Activated CD8-positive, alpha-beta memory T cell treated with anti-CD3 and anti-CD28 coated beads for 1 hour (primary cell): ENCODE measurements at places on chromosomes 5 and 9.

DNA sequence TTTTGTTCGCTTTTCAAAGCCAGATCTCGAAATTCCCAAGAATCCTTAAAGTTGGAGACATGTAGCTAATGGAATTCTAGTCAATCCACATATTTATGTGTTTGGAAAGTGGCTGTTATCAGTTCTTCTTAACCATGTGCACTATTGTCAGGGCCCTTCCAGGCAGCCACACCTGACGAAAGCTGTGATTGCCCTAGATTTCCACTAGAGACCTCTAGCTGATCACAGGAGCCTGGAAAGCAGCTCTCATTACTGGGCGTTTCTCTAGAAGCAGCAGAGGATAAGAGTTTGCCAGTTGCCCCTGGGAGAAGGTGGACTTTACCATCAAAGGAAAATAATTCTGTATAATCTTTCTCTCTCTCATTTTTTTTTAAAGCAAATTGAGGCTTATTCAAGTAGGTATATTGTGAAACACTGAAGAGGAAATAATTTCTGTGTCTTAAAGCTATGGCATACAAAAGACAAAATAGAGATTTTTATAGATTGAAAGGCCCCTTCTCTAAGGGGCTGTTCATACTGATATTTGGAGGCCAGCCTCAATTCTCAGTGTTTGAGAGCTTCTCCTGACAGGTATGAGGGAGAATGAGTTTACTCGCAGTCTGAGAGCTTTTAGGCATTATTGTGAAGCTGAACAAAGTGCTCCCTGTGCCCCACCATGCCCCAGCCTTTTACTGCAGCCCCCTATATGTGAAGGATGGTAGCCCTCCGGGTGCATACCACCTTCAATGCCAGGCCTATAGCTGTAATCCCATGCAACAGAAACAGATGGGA lies 405.4 kb upstream of the ACTBL2 start:
- no peak for DNase-seq

DNA sequence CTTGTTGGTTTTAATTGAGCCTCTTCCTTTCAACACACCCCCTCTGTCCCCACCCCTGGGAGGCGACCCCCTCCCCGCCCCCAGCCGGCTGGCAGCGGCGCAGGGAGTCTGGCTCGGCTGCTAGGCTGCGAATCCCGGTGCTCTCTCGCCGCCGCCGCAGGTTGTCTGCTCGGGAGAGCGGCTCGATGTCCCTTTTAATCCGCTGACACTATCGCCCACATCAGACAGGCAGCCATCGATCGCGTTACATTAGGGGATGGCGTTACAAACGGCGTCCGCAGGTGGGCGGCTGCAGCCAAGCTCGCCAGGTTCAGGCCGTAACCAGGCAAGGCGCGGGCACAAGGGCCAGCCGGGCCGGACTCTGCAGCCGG lies 1.3 kb downstream of the NR2F1-AS1 start:
- no peak for DNase-seq

DNA sequence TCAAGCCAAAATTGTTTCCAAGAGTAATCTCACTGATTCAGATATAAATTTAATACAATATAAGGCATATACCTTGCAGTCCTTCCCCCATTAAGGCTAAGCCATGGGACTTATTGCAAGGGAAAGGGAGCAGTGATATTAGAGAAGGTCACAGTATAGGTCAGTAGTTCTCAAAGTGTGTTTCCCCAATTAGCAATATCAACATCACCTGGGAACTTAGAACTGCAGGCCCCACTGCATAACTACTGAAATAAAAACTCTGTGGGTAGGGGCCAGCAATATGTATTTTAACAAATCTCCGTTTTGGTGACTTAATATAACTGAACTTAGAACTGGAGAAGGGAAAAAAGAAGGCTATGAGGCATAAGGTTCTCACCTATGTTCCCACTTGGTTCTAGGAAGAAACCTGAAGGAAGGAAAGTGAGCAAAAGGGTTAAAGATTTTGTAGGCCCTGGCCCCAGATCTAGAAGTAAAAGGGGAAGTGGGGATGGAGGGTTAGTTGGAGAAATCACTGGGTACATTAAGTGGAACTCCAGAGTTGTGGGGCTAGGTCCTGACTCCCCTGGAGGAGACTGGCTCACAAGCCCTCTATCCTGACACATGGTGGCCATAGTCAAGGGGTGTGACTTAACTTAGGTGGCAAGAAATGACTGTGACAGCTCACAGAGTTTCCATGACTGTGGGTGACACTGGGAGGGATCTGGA lies 40.7 kb downstream of the WDR36 start:
- no peak for DNase-seq

GRCh38 chr9:107749787-107750444 lies 260.3 kb upstream of the KLF4 start:
- no peak for DNase-seq

DNA sequence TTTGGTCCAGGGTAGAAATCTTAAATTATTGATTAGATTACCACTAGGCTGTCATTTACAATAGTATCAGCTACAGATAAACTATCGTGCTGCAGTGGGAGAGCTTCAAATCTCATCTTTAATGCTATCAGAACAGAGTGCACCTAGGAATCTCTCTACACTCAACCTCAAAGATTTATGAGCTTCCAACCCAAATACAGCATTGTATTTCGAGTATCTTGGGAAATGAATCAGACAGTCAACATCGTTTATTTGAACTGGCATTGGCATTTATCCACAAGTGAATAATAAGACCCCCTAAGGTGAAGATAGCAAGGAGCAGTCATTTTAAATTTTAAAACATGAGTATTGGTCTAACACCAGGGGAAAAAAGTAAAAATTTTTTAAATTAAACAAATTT lies 1203.2 kb downstream of the CDH12 start:
- DNase-seq, result no peak

DNA sequence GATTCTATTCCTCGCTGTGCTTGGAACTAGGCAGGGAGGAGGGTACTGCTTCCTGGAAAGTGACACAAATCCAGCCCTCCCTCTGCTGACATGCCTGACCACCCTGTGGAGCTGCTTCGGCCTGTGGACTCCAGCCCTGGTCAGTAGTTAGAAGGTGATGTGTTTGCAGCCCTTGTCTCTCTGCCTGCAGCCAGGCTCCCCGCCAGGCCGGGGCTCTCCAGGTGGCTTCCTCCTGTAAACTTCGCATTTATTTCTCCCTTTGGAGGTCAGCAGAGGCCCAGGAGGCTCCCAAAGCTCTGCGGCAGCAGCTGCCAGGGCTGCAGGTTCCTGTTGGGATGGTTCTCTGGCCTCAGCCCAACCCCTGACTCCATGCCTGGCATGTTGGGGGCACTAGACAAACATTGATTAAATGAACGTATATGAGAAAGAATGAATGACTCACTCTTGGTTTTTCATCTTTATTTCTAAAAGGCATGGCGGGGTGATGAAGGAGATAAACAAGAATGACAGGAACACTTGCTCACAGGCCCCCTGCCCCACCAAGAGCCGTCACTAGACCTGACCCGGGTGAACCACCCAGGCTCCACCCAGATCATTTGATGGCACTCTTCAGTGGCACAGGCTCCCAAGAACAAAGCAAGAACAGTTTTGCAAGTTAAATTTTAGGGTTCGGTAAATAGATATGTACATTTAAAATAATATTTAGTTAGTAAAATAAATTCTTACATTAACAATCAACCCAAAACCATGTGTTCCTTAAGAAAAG lies 8.4 kb upstream of the IRX2 start:
- DNase-seq, result no peak

DNA sequence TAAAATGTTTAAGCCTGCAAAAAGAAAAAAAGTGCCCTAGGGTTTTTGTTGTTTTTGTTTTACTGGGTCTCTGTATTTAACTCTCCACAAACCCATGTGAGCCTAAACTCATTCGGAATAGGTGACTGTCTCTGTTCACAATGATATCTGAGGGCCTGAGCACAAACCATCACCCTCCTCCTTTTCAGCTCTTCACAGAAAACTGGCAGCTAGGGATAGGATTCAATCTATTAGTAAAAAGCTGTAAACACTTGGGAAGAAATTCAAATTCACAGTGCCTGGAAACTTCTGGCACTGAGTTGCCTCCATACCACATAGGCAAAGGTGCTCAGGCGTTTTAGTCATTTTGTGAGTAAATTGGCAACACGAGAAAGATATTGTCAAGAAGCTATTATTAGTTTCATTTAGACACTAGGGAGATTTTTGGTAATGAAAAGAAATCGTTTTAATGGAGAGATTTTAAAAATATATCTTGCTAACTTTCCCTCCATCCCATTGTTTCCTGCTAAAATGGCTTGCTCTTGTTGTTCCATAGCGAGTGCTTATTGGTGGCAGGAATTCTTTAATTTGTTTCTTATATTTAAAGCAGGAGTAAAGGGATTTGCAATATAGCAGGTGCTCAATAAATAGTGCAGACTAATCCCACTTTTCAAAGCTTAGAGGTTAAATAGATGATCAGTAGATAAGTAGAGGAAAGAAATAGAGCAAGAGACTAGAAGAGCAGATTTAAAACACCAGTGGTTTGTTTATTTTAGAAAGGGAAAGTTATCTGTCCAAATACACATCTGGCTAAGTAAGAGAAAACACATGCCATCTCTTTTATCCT lies 9.7 kb downstream of the FOXD1 start:
- DNase-seq, result no peak

DNA sequence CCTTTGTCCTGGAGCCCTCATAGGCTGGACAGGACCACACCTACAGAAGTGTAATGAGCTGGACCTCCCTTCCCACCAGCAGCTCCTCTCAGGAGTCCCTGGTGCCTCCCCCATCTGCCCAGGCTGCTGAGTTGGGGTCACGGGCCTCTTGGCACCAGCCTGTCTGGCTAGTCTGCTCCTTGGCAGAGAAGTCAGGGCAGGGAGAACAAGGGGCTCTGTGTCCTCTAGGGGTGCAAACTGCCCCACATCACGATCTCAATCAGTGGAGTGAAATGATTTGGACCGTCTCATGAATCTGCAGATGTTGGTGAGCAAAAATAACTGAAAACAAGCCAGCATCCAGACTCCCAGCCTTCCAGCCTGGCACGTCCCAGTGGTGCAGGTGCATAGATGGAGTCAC lies 14.9 kb upstream of the GFPT2 start:
- no peak for DNase-seq

- no peak for DNase-seq
Observed at GRCh38 chr5:88785746-88786565, 97.0 kb downstream of the MEF2C start.

GRCh38 chr5:161544350-161544765 lies 2.2 kb downstream of the GABRB2 start:
- DNase-seq, result no peak
